ENCODE measurements at places on chromosomes 4 and X.

DNA sequence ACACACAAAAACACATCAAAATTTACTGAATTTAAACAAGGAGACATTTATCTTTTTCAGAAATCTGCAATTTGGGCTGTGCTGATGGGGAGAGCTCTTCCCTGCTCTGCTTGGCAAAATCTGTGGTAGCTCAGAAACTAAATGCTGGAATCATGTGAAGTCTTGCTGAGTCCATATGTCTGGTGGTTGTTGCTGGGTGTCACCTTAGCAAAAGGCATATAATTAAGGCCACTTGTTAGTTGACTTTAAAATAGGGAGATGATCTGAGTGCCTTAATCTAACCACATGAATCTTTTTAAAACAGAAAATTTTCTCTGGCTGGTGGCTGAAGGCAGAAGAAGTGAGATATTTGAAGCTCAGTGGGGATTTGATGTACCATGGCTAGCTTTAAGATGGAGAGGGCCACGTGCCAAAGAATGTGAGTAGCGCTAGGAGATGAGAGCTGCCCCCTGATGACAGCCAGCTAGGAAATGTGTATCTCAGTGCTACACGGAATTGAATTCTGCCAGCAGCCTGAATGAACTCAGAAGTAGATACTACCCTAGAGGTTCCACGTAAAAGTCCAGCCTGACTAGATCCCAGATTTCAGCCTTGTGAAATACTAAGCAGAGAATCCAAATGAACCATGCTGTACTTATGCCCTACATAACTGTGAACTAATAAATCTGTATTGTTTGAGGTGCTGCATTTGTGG is 7.6 kb upstream of the GUF1 start:
- no peak for DNase-seq

DNA sequence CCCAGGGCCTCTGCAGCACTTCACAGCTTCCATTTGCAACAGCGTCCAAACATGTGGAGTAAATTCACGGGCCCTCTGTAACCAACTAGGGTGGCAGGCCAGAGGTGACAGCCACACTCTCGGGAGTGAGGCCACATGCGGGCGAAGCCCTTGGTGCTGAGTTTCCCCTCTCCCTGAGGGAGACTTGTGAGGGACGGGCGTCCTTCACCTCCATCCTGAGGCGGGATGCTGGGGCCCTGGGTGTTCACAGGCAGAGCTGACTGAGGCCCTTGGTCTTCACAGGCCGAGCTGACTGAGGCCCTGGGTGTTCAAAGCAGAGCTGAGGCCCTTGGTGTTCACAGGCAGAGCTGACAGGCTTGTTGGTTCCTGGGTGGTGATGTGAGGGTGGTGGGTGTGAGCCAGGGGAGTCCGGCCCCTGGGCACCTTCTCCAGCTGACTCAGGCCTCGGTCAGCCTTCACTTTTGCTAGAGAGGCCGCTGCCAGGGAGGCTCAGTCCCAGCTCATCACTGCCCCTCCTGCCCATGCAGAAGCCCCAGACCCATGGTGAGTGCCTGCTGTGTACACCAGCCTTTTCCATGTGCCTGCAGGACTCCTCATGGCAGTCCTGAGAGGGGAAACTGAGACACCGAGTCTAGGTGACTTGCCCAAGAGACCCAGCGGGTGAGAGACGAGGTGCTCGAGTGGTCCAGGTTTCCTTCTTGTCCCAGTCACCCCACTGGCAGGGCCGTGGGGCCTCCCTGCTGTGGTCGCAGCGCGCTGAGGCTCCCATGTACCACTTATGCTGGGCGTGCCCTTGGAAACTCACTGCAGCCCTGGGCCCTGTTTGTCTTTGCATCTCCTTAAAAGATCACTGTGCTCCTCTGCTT is 8.5 kb downstream of the WFS1 start:
- DNase-seq = no peak

GRCh38 chrX:40082447-40083119 is 15.2 kb downstream of the BCOR start:
- DNase-seq = no peak

- no peak for DNase-seq
Measured at GRCh38 chr4:153489856-153490558, 23.8 kb downstream of the TMEM131L start.

Measured in stimulated activated CD8-positive, alpha-beta memory T cell treated with anti-CD3 and anti-CD28 coated beads, Interleukin-2, amount 100 ng/mL, for 1 hour (primary cell).